SK-N-DZ (cell line): ENCODE measurements at places on chromosomes 4 and X.
A peak's percentile ranks its signal among the peaks of the same experiment; 100 is the strongest.

GRCh38 chrX:31679861-31680260, 608.0 kb upstream of the FTHL17 start:
- DNase-seq = no peak

DNA sequence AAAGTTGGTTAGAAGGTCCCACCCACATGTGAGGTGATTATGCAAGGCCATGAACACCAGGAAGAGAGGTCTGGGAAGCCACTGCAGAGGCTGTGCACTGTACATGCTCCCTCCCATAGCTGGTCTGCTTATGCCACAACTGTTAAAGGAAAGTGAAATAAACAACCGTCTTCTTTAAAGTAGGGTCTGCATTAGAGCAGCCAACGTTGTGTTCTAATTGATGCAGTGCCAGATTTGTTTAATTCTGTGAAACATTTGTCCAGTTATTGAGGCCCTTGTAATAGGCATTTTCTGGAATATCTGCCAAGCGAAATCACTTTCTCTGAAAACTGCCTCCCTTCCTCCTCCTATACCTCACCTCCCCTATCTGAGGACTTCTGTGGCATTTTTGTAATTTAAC, 224.0 kb upstream of the LNX1 start:
- no peak for DNase-seq

GRCh38 chr4:155805016-155805415, 46.2 kb downstream of the GUCY1B1 start:
- DNase-seq = no peak

DNA sequence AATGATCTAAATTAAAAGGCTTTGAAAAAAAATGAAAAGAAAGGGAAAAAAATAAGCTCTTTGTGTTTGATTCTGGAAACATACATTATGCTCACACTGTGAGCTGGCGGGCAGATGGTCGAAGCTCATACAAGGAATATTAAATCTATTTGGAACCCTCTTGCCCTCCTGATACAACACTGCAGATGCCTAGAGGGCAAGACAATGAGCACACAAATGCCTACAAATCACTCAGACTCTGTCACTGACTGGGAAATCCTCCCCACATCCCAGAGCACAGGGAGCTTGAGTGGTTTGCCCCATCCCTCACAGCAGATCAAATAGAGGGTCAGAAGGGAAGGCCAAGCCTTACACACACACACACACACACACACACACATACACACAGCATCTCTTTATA, 320.4 kb downstream of the HNRNPD start:
- DNase-seq = no peak

- DNase-seq = peak; percentile 45
Measured at GRCh38 chr4:38686682-38687081, 22.7 kb downstream of the KLF3 start.

DNA sequence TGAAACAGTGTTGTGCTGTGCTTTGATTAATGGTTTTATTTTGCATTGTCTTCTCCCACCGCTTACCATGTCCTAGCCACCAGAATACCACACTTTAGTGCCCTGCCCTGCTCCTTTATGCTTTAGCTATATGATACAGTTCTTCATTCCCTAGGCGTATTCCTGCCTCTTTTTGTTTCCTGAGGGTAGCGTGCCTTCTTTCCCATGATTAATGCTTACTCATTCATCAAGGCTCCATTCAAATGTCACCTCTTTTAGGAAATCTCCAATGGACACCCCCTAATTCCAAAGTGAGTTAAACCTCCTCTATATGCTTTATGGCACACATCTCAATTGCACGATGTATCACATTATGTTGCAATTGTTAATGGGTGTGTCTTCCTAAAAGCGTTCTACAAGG, 46.3 kb downstream of the SPANXD start:
- DNase-seq = no peak

GRCh38 chr4:21012851-21013331, 312.6 kb downstream of the PACRGL start:
- no peak for DNase-seq

- DNase-seq = peak; percentile 24
Measured at GRCh38 chrX:153438532-153438931, 7.3 kb downstream of the TREX2 start.

DNA sequence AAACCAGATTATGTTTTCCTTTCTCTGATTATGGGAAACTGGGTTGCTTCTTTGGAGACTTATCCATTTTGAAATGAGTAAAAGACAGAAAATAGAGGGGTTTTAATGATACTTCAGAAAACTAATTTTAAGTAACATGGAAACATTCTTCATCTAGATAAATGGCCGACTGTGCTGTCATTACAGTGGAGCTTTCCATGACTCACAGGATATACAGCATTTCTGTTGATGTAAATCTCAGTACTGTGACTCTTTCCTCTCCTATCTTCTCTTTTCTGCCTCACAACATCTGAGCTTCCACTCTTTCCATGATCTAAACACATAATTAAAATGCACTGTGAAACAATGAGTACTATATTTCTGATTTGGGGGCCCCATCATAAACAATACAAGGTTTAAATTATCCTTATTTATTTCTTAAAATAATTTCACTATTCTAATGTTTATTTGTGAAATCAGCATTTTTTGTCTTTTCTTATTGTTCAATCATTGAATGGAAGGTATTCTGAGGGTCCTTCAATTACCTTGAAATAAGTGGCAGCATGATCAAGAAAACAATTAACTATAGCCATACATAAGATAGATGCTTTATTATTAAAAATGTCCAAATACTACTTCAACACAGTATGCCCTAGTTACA, 19.3 kb downstream of the SEC24D start:
- no peak for DNase-seq

DNA sequence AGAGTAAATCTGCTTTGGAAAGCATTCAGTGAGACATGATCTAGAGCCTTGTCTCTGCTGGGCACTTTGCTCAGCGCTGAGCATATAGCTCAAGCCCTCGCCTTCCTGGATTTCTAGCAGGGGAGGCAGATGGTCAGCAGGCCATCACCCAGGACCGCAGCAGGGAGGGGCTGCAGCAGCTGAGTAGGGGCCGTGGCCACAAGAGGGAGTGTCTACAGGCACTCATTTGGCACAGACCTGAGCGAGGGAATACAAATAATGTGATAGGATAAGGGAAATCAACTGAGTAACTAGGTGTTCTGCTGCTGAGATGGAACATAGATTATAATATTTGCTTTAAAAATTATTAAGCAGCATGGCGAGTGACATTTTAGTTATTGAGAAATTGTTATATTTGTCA, 30.2 kb downstream of the OFD1 start:
- peak; percentile 24 for DNase-seq

DNA sequence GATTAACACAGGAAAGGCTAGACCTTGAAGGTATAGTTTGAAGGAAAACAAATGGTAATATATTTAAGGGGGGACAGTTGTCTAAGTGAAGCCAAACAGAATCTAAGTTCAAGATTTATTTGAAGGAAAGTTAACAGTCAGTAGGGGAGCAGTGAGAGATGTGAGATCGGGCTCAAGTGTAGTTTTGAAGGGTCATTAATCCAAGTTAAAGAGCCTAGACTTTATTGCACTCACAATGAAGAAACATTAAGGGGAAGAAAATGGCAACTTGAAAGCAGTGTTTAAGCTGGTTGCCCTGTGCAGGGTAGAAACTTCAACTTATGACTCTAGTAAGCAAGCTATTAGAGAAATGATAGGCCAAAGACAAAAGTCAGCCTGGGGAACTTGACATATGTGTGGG, 1952.2 kb downstream of the PCDH7 start:
- DNase-seq = no peak

- DNase-seq = no peak
Measured at GRCh38 chr4:79266136-79266535, 59.7 kb downstream of the NAA11 start.

GRCh38 chr4:112053825-112054350, 91.4 kb upstream of the FAM241A start:
- DNase-seq = no peak

GRCh38 chrX:119763181-119763580, 4.8 kb downstream of the SOWAHD start:
- no peak for DNase-seq

- DNase-seq = no peak
Measured at GRCh38 chr4:130699004-130699403, 1603.1 kb downstream of the C4orf33 start.
